D721Med (cell line): ENCODE measurements at places on chromosomes 2 and 18.

DNA sequence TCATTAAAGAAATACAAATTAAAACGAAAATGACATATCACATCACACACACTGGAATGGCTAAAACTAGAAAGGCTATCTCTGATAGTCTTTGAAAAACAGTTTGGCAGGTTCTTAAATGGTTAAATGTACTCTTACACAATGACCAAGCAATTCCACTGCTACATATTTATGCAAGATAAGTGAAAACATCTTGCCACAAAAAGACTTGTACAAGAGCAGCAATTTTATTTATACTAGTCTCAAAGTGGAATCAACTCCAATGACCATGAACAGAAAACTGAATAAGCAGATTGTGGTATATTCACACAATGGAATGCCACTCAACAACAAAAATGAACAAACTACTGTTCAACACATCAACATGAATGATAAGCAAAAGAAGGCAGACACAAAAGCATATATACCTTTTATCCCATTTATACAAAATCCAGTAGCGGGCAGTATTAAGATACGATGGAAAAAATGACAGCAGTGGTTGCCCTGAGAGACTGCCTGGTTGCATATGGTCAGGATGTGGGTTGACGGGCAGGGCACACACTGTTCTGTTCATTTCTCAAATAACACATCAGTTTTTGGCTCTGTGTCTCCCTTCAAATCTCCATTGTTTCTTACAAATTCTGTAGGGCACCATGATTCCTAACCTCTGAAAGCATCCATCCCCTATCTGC is 25.4 kb downstream of the SP100 start:
- DNase-seq = no peak

DNA sequence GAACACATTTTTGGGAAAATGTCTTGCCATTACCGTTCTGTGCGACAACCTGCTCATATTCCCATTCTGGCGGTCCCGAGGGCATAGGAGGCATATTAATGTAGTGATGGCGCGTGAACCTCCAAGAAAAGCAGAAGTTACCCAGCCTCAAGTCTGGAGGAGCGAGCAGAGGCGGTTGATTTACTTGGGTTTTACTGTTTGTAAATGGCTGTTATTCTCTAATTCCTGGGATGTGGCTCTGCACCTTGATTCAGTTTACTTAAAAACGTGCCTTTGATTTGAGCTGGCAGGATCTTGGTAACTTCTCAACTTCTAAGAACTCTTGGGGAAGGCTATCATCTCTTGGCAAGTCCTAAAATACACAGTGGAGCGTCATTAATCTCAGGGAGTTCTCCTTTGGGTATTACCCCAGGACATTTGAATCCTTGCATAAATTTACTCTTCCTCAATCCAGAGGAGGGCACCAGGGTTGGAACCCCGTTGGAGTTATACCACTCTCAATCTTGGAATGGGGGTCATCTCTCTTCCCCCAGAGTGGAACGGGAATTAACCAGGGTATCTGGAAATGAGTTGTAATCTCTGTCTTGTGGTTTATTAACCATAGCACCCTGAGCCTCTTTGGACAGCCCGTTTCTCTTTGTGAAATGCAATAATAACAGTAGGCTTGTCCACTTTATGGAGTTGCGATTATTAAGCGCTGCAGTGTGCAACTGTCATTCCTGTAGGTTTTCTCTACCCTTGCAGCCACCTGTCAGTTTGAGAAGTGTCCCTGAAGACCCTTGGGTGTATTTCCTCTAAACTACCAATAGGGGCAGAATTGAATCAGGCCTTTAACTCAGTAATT is 2.1 kb downstream of the HK2 start:
- DNase-seq = peak; percentile 78

DNA sequence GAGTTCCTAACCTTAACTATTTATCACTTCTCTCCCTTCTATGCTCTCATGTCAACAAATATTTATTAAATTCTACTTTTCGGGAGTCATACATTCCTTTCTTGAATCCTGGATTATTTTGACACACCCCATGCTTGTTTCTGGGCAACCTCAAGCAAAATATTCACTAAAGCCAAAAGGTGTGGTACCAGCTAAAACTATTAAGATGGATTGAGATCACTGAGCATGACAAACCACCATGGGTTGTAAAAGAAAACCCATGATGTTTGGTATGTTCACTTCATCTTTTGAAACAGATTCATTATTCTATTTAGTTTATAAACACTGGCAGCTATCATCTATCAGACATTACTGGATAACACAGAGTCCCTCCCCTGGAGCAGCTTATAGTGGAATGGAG is 32.5 kb downstream of the DPP4 start:
- no peak for DNase-seq

GRCh38 chr18:74430806-74431571 is 26.1 kb downstream of the DIPK1C start:
- no peak for DNase-seq

- no peak for DNase-seq
Observed at GRCh38 chr18:31577195-31577594, 14.5 kb upstream of the TTR start.

DNA sequence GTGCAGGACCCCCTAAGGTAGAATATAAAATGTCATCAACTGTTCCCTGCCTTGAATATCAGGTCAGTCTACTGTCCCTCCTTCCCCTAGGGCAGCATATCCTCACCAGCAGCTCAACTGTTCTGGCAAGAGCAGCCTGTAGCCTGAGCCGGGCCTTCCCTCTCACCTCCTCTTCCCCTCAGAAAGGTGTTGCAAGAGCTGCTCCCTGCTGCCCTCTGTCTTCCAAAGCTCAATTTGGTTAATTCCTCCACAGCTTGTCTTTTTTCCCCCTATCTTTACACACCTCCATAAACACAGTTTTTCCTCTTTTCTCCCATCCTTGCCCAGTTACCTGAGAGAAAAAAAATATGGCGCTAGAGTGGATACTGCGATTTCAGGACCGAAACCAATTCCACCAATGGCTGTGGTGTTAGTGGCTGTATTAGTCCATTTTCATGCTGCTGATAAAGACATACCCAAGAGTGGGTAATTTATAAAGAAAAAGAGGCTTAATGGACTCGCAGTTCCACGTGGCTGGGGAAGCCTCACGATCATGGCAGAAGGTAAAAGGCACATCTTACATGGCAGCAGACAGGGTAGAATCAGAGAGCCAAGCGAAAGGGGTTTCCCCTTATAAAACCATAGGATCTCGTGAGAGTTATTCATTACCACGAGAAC is 184.7 kb downstream of the MREG start:
- no peak for DNase-seq

DNA sequence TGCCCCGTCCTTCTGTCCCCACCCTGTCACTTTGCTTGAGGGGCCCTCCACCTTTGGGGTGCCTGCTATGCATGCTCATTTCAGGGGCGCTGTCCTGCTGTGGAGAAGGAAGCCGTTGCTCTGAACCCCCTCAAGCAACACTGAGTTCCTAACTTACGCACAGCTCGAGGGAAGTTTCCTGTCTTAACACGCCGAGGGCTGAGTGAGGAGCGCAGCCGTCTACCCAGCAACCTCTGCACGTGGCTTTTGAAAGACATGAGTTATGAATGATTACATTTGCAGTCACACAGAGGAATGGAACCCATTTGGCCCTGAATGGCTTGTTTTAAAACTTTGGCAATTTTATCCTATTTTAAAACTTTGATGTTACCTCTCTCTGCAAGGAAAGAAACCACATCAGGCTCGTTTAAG is 14.0 kb downstream of the RAMP1 start:
- DNase-seq = no peak

DNA sequence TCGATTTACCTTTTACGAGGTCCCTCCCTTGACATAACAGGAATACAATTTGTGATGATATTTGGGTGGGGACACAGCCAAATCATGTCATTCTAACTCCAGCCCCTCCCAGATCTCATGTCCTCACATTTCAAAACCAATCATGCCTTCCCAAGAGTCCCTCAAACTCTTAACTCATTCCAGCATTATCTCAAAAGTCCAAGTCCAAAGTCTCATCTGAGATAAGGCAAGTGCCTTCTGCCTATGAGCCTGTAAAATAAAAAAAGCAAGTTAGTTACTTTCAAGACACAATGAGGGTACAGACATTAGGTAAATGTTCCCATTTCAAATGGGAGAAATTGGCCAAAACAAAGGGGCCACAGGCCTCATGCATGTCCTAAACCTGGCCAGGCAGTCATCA is 381.1 kb downstream of the PIK3C3 start:
- DNase-seq = no peak

DNA sequence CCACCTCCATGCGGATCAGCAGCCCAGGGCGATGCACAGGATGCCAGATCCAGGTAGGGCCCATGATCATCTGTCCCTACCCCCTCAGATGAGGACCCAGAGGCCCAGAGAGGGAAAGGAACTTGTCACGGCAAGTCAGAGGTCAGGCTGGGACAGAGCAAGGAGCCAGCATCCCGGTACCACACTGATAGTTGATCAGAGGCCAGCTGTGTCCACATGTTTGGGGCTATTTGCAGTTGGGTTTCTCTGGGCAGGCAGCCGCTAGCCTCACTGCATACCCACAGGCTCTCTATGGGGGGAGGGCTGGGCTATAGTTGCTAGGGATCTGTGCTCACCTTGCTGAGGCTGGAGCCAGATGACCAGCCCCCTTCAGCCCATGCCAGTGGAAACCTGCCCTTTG is 9.6 kb downstream of the GAREM2 start:
- DNase-seq = no peak

DNA sequence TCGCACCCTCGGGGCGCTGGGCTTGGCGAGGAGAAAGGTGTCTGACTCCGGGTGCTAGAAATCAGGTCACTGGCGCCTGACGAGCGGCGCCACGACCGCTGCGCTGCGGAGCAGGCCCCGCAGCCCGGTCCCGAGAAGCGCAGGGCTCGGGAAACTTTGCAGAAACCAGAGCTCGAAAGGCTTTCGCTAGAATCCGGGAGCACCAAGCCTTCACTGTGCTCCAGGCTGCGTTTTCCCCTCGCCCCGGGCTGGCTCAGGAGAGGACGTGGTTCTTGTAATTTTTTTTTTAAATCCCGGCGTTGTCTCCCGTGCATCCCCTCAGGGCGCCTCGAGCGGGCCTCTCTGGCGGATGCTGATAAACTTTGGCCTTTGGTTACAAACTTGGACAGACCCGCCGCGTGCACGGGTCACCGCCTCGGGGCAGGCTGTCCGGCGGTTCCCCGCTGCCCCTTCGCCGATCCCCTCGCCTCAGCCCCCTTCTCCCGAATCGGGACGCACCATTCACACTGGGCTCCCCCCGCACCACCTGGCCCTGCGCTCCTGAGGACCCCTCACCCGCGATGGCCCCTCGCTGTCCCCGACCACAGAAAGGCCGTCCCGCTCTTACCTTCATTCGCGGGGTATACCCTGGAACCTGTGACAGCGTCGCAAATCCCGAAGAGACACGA is 419 bp downstream of the EPHA4 start:
- no peak for DNase-seq

- no peak for DNase-seq
Observed at GRCh38 chr2:25567406-25567805, 106.0 kb downstream of the DTNB start.

DNA sequence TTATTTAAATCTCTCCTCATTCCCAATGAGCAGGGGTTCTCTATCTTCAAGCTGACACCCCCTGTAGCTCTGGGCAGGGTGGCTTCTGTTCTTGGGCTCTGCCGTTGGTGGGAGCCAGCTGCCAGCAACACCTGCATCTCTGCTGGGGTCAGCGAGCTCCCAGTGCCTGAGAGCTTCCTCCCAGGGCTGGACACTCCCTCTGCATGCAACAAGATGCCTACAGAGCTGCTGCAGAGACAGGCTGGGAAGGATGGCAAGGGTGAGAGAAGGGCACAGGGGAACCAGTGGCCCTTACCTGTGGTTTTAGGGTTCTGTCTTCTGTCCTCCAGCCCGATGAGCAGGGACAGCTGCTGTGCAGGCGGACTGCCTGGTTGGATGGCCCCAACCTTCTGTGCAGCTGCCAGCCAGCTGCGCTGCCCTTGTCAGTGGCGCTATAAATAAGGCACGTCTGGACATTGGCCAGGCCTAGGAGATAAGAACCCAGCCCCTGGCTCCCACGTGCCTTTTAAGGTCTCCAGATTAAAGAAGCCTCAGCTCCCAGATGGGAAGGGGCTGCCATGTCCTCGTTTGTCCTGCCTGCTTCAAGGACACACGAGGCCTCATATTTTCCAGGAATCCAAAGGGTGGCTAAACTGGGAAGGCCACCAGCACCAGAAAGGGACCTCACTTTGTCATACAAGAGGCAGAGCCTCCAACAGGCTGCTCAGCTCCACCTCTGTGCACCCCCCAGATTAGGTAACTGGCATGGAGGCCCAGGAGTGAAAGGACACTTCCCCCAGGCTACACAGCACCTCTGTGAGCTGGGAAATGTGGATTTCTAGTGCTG is 39.5 kb upstream of the FHL2 start:
- no peak for DNase-seq

DNA sequence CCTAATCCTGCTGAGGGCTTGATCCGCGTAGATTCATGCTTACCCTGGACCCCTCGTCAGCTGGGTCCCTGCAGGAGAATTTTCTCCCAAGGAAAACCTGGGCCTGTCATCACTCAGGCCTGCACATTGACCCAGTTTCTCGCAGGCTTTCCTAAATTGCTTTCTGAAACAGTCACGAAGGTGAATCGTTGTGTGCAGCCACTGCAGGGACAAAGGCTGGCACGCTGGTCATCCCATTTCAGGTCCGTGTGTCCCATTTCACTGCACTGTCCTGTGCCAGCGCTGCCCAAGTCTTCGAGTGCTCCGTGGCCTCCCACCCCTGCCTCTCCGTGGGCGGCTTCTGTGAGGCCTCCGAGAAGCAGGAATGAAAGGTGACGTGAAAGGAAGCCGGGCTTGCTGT is 62.8 kb upstream of the YWHAQ start:
- no peak for DNase-seq

DNA sequence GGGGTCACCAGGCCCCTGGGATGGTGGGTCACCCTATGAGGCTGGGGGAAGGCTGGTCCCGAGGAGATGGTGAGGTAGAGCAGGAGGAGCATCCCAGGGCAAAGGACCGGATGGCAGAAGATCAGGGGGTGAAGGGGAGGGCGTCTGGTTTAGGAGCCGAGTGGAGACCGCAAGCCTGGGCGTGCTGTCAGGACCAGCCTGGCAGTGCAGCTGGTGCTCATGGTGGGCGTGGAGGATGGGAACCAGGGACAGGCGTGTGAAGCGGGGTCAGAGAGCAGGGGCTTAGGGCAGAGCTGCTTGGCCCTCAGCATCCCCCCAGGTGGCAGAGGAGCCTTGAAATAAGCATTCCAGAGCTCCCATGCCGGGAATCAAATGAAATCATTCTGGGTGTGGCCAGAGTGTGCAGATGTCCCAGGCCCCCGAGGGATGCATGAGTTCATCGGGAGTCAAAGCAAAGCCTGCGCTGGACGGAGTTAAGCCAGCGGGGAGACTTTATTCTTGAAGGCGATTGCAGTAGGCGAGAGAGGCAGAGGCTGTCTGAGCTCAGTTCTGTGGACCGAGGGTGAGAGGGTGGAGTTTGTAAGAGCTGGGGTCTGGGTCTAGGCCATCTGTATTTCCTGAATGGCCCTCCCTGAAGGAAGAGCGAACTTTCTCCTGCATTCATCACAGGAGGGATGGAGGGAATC is 33.1 kb upstream of the MBP start:
- DNase-seq = no peak
